ENCODE measurements at places on chromosomes 16 and 17.

DNA sequence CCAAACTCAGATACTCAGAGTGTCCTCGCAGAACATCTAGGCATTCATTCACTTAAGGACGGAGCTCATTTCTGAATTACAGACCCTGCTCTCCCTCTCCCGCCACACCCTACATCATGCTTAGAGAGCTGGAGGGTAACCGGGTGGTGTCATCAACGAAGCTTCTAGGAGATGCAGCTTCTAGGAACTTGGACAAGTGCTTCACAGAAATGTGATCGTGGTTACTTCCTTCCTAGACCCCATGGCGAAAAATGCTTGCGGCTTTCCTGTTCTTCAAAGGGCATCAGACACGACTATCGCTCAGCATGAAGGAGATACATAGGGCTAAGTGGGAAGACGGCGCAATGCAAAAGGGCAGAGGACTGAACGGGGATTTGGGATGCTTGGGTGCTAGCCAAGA lies 126.8 kb downstream of the ZFHX3 start:
- DNase-seq, result no peak

DNA sequence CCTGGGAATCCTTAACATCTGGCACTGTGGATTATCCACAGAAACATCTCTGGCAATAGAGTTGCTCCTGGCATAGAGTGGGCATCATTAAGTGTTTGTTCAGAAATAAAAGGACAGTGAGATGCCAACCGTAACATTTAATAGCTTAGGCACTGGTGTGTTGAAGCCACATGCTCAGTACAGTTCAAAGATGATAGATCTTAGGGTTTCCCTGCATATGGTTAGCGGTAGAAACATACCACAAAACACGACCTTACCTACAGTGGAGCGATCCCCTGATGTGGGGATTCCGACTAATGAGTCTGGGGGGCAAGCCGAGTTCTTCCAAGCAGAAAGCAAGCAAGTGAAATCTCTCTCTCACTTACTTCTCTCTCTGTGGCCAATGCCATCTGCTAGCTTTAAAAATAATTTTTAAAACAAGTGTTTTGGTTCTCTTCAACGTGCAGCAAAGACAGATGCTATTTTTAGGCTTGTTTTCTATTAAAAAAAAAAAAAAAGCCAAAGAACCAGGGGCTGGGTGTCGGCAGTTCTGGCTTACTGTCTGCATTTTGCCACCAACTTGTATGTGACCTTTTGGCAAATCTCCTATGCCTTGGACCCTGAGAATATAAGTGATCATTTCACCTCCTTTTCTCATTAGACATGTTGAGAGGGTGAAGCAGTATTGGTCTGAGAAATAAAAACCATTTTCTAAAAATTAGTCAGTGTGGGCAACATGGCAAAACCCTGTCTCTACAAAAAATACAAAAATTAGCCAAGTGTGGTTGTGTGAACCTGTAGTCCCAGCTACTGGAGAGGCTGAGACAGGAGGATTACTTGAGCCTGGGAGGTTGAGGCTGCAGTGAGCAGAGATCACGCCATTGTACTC lies 89.2 kb upstream of the CACNG3 start:
- no peak for DNase-seq

GRCh38 chr16:85681255-85681654 lies 7.5 kb downstream of the GINS2 start:
- no peak for DNase-seq

DNA sequence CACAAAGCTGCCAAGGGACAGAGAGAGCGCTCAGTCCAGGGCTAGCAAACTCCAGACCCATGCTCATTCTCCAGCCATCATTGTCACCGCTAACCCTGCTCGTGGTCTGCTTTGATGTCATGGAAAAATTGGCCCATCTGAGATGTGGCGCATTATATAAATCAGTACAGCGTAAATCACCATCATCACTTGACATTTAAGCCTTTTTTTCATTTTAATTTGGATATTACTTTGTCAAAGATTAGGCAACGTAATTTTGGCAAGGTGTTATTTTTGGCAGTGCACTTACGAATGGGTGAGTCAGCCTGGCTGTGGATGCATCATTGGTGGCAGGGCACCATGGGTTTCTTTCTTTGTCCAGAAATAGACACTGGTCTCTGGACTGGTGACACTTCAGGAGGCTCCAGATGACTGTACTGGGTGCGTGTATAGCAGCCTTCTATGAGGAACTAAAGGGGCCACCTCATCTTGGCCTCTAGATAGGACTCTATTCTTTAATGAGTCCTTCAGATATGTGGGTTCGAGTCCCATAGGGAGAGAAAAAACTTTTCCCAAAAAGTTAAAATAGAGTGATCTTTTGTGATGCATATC lies 166.3 kb downstream of the MSI2 start:
- peak; percentile 54 for DNase-seq

DNA sequence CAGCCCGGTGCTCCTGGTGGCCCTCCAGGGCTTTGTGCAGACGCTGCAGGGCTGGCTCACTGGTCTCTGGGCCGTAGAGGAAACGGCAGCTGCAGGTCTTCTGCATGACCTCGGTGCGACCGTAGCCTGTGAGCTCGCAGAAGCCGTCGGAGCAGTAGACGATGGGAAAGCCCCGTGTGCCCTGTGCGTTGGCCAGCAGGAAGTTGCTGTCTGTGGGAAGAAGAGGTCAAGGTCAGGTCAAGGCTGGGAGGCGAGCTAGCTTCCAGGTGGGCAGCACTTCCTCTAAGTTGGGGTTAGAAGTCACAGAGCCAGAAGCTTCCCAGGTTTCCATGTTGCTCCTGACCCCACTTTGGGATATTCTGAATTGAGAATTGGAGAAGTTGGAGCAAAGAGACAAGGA lies 2.1 kb downstream of the KCNH4 start:
- DNase-seq, result no peak

DNA sequence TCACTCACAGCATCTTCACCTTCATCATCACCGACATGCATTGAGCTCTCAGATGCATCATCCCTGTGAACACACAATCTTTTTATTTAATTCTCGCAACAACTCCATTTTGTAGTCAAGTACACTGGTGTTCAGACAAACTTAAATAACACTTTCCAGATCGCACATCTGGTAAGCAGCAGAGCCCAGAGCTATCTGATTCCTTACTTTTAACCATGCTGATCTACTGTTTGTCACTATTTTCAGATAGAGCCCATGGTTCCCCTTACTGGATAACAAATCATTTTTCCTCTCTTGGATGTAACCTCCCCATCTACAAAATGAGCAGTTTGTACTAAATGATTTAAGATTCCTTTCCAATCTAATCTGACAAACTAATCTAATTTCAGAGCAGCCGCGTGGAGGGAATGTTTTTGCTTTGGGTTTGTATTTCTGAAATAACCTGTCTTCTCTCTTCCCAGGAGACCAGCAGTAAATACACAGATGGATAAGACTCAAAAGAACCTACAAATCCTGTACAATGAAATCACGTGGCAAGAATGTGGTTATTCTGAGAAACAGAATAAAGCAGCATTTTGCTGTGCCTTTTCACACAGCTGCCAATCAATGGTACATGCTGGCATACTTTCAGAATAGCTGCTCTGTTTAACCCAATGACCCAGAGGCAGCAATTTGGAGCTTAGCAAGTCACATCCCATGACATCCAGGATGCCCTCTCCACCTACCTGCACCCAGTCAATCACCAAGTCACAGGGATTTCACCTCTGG lies 72.9 kb upstream of the CCL2 start:
- no peak for DNase-seq

DNA sequence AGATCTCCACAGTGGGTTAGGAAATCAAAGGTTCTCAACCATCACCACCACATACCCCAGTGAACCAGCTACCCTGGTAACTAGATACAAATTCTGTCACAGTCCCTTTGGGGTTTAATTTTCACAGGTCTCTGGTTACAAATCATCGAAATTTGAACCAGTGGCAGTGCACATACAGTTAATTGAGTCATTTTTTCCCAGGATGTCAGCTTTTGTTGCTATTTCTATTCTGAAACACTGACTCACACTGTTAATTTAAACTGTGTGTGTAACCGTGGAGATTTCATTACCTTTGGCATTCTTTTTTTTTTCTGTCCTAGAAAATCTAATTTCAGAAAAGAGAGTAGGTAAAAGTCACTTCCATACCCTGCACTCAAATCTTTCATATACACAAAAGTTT lies 511.5 kb downstream of the TOX3 start:
- no peak for DNase-seq

DNA sequence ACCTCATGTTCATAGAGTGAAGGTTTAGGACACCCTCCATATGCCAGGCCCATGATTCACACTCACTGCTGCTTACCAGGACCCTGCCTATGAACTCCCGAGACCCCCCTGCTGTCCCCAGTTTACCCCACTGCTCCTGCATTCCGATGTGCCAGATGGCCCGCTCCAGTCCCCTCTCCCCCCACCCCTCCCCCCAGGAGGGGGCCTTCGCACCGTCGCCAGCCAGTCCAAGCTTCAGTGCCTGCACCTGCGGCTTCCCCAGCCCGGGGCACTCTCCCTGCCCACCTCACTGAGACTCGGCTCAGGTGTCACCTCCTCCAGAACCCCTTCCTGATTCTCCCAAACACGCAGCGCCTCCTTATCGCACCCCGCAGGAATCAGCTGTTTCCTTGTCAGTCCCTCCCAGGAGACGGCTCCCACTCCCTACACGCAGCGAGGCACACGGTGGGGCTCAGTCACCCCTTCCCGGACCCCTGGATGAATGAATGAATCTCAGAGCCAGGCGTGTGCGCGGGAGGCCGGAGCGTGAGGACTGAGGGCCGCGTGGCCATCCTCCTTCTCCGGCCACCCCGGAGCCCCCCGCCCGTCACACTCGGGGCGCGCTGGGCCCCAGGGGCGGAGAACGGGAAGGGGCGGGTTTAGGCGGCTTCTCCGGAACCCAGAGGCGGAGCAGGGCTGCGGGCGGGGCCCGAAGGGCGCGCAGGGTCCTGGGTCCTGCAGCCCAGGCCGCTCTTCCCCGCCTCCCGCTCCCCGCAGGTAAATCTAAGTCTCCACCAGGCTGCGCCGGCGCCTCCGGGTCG lies 1.6 kb downstream of the MYO1C start:
- DNase-seq, result peak; percentile 26

GRCh38 chr17:78738698-78739097 lies 43.4 kb downstream of the CYTH1 start:
- no peak for DNase-seq

GRCh38 chr17:79022507-79022991 lies 1.4 kb upstream of the C1QTNF1 start:
- peak; percentile 87 for DNase-seq

- peak; percentile 91 for DNase-seq
These were observed 56.2 kb upstream of the LRRC37A3 start for GRCh38 chr17:64975318-64976087.

GRCh38 chr17:82375359-82376041 lies 3.9 kb downstream of the UTS2R start:
- no peak for DNase-seq

DNA sequence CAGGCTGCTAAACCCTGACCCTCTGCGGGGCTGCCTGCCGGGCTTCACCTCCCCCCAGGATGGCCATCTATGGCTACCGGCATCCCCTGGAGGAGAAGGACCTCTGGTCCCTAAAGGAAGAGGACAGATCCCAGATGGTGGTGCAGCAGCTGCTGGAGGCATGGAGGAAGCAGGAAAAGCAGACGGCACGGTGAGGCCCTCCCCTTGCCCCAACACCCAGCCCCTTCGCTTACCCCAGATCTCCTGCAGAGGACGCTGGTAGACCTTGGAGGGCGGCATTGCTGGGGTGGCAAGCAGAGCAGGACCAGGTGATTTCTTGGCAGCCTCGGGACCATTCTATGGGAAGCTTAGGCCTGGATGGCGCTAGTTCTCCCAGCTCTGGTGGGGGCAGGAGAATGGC lies 24.5 kb downstream of the ABCC3 start:
- DNase-seq, result no peak

- no peak for DNase-seq
These were observed 103.7 kb downstream of the GOSR1 start for GRCh38 chr17:30580916-30581315.

- DNase-seq, result peak; percentile 88
These were observed 5.0 kb downstream of the DPH1 start for GRCh38 chr17:2034806-2035540.

DNA sequence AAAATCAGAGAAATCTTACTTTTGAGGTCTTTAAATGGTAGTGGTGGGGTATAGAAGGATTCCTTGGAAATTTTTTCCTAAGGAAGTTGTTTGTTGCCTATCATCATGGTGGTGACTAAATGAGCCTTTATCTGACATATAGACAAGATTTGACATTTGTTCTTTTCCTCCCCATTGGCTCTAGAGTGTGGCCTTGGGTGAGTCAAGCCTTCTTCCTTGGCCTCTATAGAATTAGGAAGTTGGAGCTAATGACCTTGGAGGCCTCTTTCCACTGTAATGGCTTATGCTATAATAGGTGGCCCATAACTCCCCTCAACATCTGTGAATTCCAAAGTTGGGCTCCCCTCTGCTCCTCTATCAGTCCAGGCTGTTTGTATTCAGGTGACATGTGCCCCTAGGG lies 79.1 kb upstream of the HNF1B start:
- DNase-seq, result no peak

GRCh38 chr16:49876716-49877129 lies 20.8 kb upstream of the ZNF423 start:
- DNase-seq, result no peak

DNA sequence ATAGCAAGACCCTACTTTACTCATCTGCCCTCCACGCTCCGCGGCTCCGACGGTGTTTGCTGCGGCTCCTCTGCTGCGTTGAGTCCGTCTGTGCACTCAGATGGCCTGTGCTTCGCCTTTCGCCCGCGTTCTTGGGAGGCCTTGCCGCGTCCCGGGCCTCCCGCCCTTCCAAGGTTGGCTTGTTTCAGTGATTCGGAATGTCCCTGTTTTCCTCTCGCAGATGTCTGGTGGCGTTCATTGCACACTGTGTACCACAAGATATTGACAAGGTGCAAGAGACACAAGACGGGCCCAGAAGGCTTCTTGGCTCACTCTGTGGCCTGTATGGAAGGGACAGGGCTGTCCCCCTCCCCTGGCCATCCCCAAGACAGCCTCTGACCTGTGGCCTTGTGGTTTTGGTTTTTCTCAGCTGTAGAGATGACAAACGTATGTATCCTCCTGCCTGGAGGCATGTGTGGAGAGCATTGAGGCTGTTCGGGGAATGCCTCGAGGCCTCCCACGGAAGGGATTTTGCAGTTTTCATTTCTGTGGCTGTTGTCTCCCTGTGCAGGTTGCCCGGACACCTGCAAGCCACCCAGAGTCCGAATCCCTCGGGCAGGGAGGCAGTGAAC lies 15.4 kb downstream of the MGRN1 start:
- DNase-seq, result no peak

DNA sequence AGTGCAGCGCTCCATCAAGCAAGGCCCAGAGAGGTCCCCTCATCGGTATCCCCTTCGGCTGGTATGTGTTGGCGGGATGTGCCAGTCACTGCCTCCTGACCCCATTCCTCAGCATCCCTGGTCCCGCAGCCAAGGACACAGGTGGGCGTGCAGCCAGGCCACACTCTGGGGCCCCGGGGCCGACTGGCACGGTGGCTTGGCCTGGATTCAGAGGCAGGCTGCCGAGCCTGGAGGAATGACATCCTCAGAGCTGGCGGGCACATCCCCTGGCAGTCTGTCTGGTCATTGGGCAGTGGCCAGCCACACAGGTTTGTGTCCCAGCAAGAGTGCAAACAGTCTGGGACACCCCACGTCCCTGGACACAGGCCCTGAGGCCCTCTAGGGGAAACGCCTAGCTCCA lies 111.1 kb downstream of the SDK2 start:
- DNase-seq, result no peak

GRCh38 chr16:999677-1000076 lies 18.1 kb downstream of the SOX8 start:
- no peak for DNase-seq

- no peak for DNase-seq
These were observed 17.8 kb upstream of the SLC6A4 start for GRCh38 chr17:30253312-30253711.

Measured in fibroblast of the aortic adventitia (primary cell).